ENCODE measurements at places on chromosomes 13 and 19. TPM values are rescaled to one million over a fixed set of nuclear protein-coding genes. Genes with fewer than 3 reads are reported as not detected.

- DNase-seq: no peak
These were observed 233 bp downstream of the ZNF561 start for GRCh38 chr19:9620842-9621155.

GRCh38 chr19:57110592-57111328, 9.0 kb upstream of the USP29 start:
- DNase-seq: no peak

DNA sequence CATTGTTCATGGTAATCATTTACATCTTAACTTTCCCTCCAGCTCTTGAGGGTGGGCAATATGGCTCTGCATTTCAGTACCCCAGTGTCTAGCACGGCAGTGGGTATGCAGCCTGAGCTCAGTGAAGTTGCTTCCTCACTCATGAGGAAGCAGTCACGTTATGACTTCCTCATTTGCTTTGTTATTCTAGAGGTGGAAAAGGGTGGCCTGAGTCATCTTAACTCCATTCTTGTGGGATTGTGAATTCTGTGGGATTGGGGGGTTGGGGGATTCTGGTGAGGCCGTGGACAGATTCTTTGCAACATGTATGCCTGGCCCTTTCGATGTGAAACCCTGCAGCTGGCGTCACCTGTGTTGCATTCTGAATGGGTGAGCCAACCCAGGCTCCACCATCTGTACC, 406.7 kb upstream of the ZNF507 start:
- DNase-seq: no peak

DNA sequence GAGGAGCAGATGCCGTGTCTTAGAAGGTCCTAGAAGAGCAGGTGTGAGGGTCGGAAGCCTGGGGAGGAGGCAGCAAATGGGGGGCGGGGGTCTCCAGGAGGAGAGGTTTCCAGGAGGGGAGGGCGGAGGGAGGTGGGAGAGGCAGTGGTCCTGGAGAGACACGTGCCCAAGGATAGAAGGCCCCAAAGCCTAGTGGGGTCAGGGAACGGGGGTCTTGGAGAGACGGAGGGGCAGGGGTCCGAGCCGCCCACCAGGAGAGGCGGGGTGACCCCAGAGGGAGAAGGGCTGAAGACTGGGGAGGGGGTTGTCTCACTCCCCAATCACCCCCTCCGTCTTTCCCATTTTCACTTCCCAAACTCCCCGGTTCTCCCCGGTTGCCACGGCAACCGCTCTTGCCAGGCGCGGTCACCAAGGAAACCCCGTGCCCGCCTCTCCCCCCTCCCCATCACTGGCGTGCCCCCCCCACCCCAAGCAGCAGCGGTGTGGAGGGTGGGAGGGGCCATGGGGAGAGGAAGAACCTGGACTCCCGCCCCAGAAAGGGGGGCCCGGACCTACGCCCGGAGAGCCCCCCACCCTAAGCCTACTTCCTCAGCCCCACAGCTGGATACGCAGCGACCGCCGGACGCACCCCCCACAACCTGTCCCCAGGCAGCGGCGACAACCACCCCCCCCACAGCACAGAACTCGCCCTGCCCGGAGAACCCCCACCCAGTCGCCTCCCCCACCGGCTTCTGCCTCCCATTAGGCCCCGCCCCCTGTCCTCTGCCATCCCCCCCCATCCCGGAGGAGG, 988 bp downstream of the LRRC4B start:
- no peak for DNase-seq

DNA sequence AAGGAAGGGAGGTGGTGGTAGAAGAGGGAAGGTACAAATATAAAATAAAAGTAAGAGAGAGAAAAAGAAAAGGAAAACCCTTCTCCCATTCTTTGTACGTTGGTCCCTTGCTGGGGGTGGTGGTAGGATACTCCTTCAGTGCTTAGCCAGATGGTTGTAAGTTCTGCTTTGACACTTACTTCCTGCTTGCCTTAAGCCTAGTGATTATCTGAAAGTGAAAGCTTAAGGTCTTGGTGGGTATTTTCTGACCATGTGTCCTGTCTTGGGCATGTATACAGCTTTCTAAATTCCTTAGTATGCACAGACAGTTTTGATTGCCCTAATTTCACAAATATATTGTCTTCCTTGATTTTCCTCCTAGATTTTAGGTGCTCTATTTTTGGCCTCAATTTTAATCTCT, 314.8 kb downstream of the PCDH17 start:
- no peak for DNase-seq

TMEM145 gene
- not detected for total RNA-seq

DNA sequence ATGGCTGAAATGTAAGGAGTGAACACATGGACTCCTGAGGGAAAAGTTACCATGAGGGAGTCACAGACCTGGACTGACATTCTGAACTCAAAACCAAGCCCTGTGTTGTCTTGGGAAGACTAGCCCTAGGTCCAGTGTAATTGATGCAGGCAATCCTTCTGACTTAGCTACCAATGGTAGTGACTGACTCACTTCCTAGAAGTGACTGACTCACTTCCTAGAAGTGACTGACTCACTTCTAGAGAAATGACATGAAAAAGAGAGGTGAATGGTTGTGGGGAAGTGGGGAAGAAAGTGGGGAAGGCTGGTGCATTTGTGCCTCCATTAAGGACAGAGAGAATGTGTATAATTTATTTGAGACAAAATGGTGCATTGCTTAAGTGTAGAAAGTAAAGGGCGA, 49.9 kb downstream of the EDNRB start:
- no peak for DNase-seq

- DNase-seq: no peak
These were observed 3.3 kb upstream of the KCNC3 start for GRCh38 chr19:50332244-50333038.

LILRA5 gene
- 23.0 TPM for total RNA-seq

COL4A2 gene
- total RNA-seq: 1,333 TPM
